ENCODE measurements at places on chromosomes 7 and 10. TPM values are rescaled to one million over a fixed set of nuclear protein-coding genes. Genes with fewer than 3 reads are reported as not detected.

DNA sequence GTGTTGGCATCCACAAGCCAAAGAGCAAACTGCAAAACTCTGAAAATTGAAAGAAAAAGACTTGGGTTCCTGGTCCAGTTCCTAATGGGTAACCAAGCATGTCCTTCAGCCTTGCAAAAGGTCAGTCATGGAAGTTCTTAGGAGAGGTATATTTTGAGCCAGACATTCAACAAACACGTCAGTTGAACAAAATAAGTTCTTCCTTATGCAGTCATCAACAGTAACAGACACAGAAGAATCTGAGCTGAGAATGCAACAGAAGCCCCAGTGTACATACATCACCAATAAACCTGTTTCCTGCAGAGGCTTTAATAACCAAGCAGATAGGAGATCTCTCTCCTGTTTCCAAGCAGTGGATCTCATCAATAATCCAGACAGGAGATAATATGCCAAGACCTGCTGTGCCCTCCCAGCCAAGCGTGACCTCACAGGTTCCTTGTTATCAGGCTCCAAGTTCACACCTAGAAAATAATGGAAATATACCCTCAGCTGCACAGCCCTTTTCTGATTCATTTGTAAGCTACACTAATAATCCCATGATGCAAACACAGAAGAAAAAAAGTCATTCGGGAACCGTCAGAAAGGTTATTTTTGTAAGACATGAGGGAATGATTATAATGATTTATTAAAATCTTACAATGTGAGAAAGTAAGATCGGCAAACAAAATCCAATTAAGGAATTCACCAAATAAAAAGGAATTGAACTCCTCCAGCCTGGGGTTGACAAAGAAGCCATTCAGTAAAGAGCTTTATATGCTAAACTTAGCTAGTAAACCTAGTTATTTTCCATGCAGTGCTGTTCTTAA is 90.7 kb downstream of the DGKI start:
- no peak for DNase-seq

DNA sequence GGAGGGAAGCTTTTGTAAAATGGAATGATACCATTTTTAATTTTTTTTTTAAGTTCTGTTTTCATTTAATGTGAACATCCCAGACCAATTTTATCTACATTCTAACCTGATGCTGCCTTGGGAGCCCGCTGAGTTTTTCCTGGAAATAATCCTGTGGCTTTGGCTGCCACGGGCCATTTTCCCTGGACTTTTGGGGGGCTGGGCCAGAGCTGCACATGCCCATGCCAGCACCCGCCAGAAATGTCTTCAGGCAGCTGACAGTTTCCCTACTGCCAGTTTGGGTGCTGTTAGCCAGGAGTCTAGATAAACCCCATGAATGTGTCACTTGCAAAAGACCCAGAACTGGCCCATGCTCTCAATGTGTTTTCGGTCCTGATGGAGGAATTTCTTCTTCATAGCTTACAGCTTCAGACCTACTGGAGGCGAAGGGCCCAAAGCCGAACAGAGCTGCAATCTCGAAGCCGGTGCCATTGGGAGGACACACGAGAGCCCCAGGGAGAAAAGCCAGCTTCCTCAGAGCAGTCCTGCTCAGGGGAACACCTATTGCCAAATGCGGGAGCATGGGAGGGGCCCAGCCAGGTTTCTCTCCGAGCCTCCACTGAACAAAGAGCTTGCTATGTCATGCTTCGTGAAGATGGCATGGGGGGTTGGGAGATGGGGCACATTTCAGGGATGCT is 444.2 kb upstream of the MKI67 start:
- no peak for DNase-seq

Gene DNAJC12
- 4.1 TPM for total RNA-seq

- peak; percentile 93 for DNase-seq
Observed at GRCh38 chr7:116862234-116862950, at the start of gene CAPZA2. Gene CAPZA2 (plus strand): TSS chr7:116862587. CDS start chr7:116862612, 25 bp downstream.

Gene ITGB8
- 19.9 TPM for total RNA-seq

Gene AGK
- 36.9 TPM for total RNA-seq

Gene HTR7
- 0.09 TPM for total RNA-seq

- no peak for DNase-seq
Observed at GRCh38 chr10:34722404-34722803, 92.7 kb downstream of the PARD3 start.

GRCh38 chr10:76297780-76298281 is 866.4 kb downstream of the LRMDA start:
- no peak for DNase-seq

Gene CPXM2
- total RNA-seq: not detected

DNA sequence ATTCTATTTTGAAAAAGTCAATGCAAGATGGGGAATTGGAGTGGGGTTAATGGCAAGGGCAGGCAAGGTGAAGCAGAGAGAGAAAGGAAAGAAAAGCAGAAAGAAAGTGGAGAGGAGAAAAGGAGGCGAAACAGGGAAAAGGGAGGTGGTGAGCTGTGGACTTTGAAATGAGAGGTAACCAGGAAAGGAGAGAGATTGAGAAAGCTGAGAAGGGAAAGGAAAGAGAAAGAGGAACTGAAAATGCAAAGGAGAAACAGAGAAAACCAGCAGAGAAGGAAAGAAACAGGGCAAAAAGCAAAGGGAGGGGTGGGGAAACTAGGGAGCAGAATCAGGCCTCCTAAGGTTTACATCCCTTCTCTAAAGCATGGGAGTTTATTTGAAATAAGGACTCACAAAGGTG is 72.5 kb upstream of the TPK1 start:
- no peak for DNase-seq

- no peak for DNase-seq
Observed at GRCh38 chr10:48455055-48455391, 148.5 kb downstream of the MAPK8 start.

Gene ARHGEF35
- 1.2 TPM for total RNA-seq

DNA sequence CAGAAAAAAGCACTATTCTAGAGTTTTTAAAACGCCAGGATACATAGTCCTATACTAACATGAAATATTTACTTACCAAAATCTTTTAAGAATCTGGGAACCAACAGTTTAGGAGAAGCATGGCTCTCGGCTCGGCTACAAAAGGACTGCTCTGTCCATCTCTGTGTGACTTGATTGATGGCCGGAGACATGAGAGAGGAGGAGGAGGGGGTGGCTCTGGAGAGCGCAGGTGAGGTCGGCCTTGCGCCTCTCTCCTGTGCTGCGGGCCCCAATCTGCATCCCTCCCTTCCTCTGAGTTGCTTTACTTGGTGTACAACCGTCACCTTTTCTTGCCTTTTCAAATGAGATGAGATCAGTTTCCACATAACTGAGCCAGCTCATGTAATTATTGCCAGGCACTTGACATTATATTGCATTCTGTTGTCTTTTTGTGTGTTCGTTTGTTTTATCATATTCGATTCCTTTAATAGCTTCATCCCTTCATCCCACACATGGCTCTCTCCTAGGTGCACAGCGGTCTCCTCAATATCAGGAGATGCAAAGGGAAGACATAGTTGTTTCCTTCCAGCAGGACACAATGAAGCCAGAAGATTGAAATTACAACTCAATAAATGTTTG is 87.8 kb upstream of the KLF6 start:
- no peak for DNase-seq

DNA sequence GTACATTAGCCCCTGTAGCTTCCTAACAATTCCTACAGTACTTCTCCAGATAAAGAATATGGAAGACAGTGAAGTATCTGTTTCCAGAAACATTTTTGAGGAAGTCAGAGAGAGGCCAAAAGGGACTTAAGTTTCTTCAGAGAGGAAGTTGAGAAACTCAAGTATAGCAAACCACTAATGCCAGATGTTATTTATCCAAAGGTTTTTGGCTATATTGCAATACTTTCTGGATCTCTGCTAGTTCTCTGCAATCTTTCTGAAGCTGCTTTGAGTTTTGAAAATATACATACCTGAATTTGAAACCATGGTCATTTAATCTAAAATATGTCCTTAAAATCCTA is 64.7 kb downstream of the BICC1 start:
- no peak for DNase-seq

Gene CCDC146
- total RNA-seq: 6.4 TPM

Gene THSD7A
- 5.5 TPM for total RNA-seq

Gene EGR2
- total RNA-seq: 14.2 TPM

Gene LRRN3
- total RNA-seq: 6.1 TPM

Gene CTTNBP2
- 12.5 TPM for total RNA-seq

GRCh38 chr10:94366382-94366781 is 3.6 kb upstream of the NOC3L start:
- no peak for DNase-seq

DNA sequence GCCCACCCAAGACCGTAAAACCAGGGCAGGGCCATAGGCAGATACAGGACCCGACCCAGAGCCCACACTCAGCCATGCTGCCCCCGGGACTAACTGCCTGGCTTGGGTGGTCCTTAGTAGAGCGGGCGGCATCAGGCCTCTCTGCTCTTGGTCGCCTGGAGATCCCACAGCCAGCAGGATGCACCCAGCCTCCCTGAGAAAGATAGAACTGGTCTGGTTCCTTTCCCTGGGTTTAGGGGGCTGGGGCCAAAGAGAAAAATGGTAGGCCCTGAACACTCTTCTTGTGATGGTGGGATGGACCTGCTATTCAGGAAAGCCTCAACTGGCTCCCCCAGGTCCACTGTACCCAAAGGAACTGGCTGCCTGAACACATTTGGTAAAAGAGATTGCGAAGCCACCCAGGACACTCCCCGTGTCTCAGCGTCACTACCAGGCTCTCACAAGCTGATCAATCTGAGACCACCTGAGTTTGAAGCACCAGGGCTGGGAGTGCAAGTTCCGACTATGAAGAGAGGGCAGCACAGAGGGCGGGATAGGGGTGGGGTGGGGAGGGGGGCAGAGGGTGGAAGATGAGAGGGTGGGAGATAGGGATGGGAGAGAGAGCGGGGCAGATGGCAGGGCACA is 591.5 kb downstream of the DNAJB6 start:
- DNase-seq: no peak

- DNase-seq: no peak
Observed at GRCh38 chr7:34807548-34808340, 149.7 kb downstream of the NPSR1 start.

DNA sequence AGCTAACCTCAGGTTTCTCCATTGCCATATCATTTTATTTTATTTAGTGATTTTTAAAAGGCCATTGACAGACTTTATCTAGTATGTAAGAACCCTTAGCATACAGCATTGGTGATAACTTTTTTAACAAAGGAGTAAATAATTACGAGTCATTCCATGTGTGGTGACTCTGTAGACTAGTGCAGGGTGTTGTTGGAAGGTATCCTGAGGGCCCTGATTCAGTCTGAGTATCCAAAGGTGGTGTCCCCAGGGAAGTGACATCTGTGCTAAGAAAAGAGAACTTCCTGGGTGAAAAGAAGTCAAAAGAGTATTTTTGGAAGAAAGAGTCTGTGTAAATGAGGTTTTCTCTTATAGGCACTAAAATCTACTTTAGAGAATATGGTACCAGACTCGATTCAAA is 308.4 kb downstream of the C7orf25 start:
- DNase-seq: no peak

Gene PTN
- 228 TPM for total RNA-seq

DNA sequence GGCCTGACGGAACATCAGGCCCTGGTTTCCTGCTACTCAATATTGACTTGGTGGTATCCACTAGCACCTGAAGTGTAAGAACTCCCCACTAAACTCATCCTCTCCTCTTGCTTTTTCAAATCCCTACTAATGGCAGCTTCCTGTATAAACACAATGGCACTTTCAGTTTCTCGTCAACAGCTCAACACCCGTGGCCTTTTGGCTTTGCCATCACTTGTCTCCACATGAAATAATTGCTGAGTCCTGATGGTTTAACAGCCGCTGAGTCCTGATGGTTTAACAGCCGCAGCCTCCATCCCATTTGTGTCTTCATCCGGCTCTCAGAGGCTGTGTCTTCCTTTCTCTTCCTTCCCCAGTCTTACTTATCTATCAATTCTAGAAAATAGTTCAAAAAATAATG is 261.4 kb upstream of the PITRM1 start:
- no peak for DNase-seq

Gene GBX1
- 2.4 TPM for total RNA-seq

Gene MACC1
- total RNA-seq: 0.12 TPM

DNA sequence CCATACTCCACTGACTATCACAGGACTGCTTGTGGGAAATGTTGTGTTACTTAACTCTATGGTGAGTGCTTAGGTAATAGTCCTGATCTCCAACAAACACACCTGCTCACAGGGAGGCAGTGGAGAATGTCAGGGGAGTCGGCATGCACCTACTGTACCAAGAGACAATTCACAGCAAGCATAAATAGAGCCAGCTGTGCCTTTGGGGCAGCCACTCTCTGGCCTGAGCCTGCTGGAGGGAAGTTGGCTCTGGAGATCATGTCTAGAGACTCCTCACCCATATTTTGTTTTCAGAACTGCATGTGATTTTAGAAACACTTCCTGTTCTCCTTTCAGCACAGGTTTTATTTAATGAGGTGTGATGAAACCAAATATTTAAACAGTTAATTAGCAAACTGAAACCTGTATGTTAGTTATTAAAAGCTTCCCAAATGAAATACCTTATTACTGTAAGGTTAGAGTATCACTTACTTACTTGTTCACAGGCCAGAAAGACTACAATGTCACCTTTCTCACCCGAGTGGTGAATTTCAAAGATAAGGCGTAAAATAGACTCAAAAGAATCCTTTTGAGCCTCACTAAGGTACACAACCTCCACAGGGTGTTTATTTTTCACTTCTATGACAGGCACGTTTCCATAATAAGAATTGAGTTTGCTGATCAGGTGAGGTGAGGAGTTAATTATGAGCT is 21.8 kb downstream of the DHX32 start:
- no peak for DNase-seq

DNA sequence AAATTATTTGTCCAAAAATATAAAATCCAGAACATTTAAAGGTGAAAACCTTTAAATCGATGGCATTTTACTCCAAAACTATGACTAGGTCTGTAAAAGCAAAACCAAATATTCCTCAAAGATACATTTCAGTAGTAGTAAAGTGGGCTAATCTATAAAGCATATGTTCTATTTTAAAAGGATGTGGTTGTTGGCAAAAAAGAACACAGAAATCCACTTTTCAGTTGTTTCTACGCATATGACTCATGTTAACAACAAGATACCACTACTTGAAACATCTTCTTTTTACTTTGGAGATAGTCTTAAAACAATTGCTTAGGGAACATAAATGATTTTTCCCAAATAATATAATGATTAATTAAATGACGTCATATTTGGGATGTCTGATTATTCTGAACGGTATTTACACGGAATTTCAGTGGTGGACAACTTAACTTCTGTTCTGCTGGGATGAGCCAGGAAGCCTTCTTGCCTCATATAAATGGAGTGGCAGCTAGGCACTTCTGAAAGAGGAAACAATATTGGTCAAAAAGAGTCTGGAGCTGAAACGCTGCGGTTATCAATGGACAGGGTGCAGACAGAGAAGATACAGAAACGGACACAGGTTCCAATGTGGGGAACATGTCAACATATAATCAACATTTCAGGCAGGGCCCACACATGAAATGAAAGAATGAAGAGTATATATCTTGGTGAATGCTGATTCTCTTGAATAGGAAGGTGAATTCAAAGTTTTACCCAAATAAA is 78.5 kb downstream of the ETV1 start:
- no peak for DNase-seq

- no peak for DNase-seq
Observed at GRCh38 chr10:72089618-72090017, 1.3 kb upstream of the SPOCK2 start.

DNA sequence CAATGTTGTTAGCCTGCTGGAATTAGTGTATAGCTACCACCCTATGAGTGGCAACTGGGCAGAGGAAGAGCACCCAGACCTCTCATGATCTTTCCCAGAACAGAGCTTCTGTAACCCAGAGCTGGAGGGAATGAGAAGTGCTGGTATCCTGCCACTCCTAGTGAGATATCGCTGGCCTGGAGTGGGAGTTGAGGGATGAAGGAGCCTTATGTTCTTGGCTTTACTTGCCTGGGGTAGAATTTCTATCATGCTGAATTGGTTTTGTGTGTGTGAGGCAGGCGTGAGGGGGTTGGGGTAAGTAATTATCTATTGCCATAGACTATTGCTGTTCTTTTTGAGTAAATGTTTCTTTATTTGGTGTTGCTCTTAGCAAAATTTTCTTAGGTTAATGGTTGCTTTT is 146.6 kb downstream of the ATRNL1 start:
- DNase-seq: no peak

All from neural crest cell (in vitro differentiated cells).